Vein endothelial cell (primary cell): ENCODE measurements at places on chromosomes 6 and 20. TPM values are rescaled to one million over a fixed set of nuclear protein-coding genes. Genes with fewer than 3 reads are reported as not detected.

The ANGPT4 gene
- not detected in 2 replicates for total RNA-seq

The OR2H2 gene
- total RNA-seq, result not detected in 2 replicates

The MROH8 gene
- total RNA-seq, result 0.98 and 2.1 TPM in 2 replicates

The LY6G5B gene
- 4.2 and 6.1 TPM in 2 replicates for total RNA-seq

The BMP6 gene
- total RNA-seq, result 163 and 246 TPM in 2 replicates

The ELOVL4 gene
- total RNA-seq, result 0.98 and 1.4 TPM in 2 replicates

The SLC35F1 gene
- under 0.01 TPM in 1 of 2 replicates, not detected in the other for total RNA-seq

The RSPH9 gene
- under 0.01 and 0.19 TPM in 2 replicates for total RNA-seq

The LY6G6D gene
- not detected in 2 replicates for total RNA-seq

The PPP1R3G gene
- 0.38 and 0.98 TPM in 2 replicates for total RNA-seq

The LHFPL5 gene
- total RNA-seq, result not detected in 2 replicates

The NELFE gene
- 94.7 and 131 TPM in 2 replicates for total RNA-seq

The PI16 gene
- total RNA-seq, result not detected in 2 replicates

The LAMA4 gene
- total RNA-seq, result 792 and 828 TPM in 2 replicates

The BHLHE23 gene
- total RNA-seq, result not detected in 2 replicates

The EEF1E1 gene
- total RNA-seq, result 34.0 and 65.7 TPM in 2 replicates

The MBOAT1 gene
- 2.3 and 3.3 TPM in 2 replicates for total RNA-seq

The CLPSL2 gene
- total RNA-seq, result not detected in 2 replicates

The HLA-DQA2 gene
- total RNA-seq, result 0.19 TPM in 1 of 2 replicates, not detected in the other

The ADTRP gene
- total RNA-seq, result 4.1 and 7.2 TPM in 2 replicates

The FAM217A gene
- not detected in 2 replicates for total RNA-seq

The SPTLC3 gene
- 0.65 and 0.96 TPM in 2 replicates for total RNA-seq

The TMEM239 gene
- not detected in 2 replicates for total RNA-seq

The ZC3H12D gene
- under 0.01 TPM in 1 of 2 replicates, not detected in the other for total RNA-seq

The TNFRSF6B gene
- total RNA-seq, result 22.1 and 41.5 TPM in 2 replicates

The BMP2 gene
- 23.8 and 34.2 TPM in 2 replicates for total RNA-seq

The XKR7 gene
- total RNA-seq, result not detected in 2 replicates

The KCNB1 gene
- not detected in 2 replicates for total RNA-seq
